ENCODE measurements at places on chromosomes 3 and 15.

GRCh38 chr3:106589311-106589942 lies 720.6 kb upstream of the CBLB start:
- no peak for DNase-seq

DNA sequence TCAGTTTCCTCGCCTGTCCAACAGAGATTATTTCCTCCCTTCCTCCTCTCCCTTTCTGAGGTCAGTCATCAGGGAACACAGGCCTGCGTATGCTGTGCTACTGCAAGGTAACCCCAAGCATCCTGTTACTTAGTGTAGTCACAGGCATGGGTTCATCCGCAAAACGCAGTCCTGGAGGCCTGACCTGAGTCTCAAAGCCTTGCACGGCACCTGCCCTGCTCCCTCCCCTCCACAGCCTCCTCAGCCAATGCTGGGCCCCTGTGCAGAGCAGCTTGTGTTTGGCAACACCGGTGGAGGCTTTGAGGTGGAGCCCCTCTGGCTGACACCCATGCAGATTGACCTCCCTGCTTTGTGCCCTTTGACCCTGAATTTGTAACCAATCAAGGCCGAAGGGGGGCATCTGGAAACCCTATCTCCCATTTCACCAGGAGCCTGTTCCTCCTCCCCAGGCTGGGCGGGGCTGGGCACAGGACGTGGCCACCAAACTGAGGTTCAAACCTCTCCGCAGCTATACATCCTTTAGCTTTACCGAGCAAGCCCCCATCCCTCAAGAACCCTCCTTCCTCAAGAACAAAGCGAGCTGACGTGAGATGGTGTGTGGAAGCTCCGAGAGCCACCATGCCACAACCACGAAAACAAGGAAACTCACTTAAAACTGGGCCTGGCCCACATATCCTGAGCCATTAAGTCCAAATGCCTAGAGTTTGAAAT lies 21.5 kb downstream of the TKT start:
- DNase-seq: no peak

- no peak for DNase-seq
Observed at GRCh38 chr3:4665197-4665596, 172.0 kb downstream of the ITPR1 start.

- DNase-seq: no peak
Observed at GRCh38 chr3:165439765-165440164, 243.6 kb upstream of the SLITRK3 start.

DNA sequence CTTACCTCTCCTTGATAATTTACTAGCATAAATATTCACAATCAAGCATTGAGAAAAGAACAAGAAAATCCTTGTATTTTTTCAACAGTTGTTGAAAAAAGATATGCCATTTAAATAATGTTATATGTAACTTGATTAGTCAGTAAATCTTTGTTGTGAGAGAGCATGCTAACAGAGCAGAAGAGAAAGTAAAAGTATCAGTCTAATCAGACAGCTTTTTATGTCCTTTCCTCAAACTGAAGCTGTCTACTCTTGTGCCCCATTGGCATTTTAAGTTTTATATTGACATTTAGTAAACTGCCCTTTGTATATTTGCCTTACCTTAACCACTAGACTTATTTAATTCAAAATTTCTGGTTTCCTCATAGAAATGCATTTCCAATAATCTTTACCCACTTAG lies 668.7 kb downstream of the OTOL1 start:
- no peak for DNase-seq
